Hematopoietic multipotent progenitor cell treated with erythropoietin and hydrocortisone succinate and interleukin-3 and kit ligand, for 17 days (in vitro differentiated cells): ENCODE measurements at places on chromosomes 11 and 22.

DNA sequence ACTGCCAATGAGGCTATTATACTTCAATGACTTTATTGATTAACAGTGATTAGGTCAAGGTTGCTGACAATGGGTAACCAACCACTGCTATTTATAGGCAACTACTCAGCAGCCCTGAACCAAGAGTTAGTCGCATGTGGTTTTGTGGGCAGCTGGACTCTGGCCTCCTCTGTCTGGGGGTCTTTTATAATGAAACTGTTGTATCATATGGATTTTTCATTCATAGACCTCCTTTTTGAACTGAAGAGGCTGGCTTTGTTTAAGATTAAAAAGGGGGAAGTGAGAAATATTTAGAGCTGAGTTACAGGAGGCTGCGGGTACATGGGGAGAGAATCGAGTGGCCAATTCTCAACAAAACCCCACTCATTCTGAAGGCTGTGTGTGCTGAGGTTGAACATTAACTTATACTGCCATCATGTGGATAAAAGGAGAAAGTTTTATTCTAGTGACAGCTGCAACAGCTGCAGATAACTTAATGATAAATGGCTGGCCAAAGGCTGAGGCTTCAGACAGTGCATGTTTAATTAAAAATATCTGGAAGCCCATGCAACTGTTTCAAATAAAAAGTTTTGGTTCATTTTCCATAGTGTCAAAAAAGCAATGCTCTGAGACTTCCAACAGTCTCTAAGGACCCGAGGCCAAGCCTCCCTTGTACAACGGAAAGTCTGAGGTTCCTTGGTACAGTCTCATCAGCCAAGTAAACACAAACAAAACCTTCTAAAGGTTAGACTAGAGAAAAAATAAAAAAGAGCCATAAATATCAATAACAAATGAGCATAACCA is 682.6 kb downstream of the KCNA4 start:
- no peak for DNase-seq

- DNase-seq: no peak
Measured at GRCh38 chr11:126502159-126502558, 146.7 kb downstream of the ST3GAL4 start.

DNA sequence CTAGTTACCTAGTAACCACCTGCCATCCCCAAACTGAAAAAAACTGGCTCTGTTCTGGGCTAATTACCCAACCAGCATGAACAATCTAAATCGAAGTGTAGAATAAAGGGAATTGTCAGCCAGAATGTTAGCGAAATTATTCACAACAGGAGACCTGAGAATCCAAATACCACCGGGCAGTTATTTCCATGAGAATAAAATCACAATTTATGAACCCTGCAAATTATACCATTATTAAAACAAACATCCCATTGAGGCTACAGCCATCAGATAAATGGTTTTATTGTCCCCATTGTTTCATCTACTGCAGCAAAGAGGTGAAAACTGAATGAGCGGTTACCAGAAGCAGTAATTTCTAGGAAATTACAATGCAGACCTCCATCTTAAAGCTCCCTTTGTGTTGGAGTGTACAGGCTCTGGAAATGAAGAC is 21.7 kb downstream of the FAM168A start:
- no peak for DNase-seq

DNA sequence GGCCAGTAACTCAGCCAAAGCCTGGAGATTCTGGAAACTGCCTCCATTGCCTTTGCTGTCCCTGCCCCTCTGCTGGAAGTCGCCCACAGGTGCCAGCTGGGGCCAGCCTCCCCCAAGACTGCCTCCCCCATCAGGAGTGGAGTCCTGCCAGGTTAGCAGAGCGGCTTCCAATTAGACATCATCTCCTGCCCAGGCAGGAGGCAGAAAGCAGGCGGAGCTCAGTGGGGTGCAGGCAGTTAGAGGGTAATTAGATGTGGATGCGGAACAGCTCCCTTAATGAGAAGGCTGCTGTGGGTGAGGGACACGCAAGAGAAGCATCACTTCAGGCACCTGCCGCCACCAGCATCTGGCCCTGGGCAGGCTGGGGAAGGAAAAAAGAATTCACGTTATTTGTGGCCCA is 90.9 kb upstream of the TP53I11 start:
- no peak for DNase-seq

DNA sequence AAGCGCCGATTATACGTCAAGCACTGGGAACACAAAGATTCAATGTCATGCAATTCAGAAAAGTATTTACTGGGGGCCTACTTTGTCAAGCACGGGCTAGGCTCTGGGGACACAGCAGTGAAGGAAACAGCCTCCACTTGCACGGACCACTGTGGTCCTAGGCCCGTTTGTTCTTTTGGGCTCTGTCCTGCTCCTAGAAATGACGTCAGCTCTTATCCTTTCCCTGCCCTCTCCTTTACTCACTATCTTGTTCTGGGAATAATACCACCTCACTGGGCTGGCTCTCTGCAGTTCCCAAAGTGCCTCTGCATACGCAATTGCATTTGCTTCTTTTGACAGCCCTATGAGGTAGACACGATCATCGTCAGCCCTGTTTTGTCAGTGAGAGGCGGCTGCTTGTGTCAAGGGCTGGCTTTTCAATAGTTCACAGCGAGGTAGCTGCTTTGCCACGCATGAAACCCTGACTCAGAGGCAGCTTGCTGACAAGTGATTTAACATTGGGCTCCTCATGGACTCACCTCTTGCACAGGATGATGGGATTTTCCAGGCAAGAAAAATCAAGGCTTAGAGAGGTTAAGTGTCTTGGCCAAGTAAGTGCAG is 22.9 kb upstream of the IGSF22 start:
- DNase-seq: no peak

DNA sequence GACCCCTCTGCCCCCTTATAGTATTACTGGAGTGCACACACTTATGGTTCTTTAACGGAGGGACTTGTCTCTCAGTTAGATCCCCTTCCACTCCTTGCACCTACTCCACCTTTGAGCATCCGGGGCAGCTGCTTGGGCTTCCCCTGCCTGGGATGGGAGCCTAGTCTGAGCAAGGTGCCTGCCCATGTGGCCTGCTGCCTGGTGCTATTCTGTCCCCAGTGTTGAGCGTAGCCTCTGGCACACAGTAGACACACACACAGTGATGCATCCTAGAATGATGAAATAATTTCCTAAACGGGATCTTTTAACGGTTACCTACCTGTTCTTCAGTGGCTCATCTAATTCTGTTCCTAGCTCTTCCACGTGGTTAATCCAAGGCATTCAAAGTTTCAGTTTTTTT is 22.4 kb downstream of the PPFIA1 start:
- DNase-seq: no peak

DNA sequence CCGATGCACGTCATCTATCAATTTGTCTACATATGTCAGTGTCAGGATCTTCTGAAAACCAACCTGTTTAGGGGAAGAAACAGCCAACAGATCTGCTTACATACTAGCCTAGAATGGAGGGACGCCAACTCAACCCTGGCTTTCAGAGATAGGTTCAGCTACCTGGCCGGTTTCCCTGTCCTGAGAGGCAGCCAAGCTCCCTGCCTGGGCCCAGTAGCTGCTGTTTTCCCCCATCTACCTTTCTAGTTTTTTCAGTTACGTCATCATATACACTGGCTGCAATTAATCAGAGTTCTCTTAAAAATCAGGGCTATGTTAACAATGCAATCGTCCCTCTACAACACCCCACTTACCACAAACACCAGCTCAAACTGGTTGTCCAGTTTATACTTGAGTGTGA is 1.0 kb downstream of the SRPRA start:
- peak; percentile 9 for DNase-seq

- DNase-seq: no peak
Measured at GRCh38 chr22:23495614-23496444, 84.3 kb downstream of the IGLL1 start.
